Activated naive CD4-positive, alpha-beta T cell (primary cell): ENCODE measurements at places on chromosomes 6 and 20.

DNA sequence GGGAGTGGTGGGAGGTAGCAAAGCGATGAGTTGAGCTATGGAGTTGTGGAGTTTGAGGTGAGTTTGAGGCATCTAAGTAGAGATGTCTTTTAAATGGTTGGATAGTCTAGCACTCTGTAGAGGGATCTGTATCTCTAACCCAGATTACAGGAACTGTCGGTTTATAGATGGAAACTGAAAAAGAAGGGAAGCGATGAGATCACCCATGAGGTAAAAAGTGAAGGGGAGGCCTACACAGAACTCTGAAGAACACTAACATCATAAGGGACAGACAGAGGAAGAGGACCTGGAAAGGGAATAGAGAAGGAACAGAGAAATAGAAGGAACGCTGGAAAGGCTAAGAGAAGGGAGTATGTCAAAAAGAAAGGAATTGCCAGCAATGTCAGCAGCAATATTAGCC, 2.5 kb downstream of the HINT3 start:
- no peak for DNase-seq

DNA sequence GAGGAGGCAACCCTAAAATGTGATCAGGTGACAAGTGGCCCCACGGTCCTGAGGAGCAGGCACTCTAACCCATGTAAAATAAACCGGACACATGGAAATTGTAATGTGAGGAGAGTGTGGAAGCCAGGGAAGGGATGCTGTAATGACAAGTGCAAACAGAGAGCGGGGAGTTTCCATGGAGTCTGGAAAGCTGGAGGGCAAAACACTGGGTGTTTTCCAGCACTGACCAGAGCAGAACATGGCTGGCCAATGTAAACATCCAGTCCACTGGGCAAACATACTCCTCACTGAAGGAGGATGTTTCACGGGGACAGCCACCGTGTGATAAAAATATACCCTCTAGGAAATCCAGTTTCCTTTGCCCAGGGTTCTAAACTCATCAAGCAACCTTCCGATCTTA, 219.0 kb upstream of the JARID2 start:
- DNase-seq = no peak

DNA sequence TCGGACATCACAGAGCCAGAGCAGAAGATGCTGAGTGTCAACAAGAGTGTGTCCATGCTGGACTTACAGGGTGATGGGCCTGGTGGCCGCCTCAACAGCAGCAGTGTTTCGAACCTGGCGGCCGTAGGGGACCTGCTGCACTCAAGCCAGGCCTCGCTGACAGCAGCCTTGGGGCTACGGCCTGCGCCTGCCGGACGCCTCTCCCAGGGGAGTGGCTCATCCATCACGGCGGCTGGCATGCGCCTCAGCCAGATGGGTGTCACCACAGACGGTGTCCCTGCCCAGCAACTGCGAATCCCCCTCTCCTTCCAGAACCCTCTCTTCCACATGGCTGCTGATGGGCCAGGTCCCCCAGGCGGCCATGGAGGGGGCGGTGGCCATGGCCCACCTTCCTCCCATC, 11.4 kb upstream of the ZBTB9 start:
- no peak for DNase-seq

DNA sequence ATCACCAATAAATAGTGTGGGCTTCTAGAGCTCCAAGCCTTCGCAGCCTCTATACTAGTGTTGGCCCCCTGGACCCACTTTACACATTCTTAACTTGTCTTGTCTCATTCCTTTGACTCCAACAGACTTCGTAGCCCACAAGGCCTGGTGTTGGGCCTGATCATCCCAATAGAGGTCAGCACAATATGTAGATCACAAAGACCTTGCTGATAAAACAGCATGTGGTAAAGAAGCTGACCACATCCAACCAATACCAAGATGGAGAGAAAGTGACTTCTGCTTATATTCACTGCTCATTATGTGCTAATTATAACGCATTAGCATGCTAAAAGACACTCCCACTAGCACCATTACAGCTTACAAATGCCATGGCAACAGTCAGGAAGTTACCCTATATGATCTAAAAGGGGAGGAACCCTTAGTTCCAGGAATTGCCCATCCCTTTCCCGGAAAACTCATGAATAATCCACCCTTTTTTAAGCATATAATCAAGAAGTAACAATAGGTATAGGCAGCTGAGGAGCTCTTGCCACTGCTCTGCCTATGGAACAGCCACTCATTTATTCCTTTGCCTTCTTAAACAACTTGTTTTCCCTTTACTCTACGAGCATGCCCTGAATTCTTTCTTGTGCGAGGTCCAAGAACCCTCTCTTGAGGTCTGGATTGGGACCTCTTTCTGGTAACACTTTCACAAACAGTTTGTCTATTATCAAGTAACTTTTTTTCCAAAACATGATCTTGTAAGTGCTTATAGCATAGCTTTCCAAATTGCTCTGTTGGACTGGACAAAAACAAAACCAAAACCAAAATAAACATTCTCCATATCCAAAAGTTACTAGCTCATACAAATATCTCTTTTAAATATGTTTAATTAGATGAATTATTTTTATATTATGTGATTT, 54.6 kb upstream of the ECHDC1 start:
- no peak for DNase-seq

GRCh38 chr20:14829906-14830305, 492.5 kb upstream of the FLRT3 start:
- DNase-seq = no peak

- DNase-seq = no peak
Measured at GRCh38 chr6:131640100-131640499, 3.0 kb downstream of the ENPP3 start.

DNA sequence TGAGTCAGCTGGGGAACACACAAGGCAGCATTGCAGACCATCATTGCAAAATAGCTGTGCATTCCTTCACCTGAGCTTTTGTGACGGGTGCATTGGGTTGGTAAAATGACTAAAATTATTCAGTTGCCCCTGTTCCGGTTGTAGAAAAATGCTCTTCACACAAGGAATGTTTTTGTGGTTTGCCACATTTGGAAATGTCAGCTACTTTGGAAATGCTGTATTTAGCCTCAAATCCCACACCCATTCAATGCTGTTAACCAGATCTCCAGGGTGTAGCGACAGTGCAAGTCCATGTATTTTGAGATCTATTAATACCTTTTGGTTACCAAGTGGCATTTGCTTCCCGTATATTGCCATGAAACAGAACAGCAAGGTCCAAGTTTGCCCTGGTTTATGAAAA, 201.2 kb downstream of the FOXA2 start:
- no peak for DNase-seq

DNA sequence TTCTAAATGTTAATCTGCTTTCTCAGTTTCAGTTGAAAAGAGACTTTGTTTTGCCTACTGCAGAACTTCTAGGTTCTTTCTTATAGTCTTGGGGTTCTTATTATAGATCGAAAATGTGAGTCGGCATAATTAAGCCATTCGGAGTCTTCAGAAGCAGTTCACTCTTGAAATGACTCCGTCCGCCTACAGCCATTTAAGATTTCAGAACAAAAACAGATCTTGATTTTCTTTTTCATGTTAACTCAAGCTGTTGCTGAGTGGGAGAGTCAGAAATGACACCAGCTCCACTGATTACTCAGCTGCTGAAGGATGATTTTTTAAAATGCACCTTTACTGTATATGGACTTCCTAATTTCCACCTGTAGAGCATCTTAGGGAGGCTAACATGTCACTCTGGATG, 15.9 kb downstream of the PRDM1 start:
- no peak for DNase-seq

GRCh38 chr6:5547556-5547955, 286.2 kb downstream of the FARS2 start:
- no peak for DNase-seq

GRCh38 chr6:78101387-78101786, 448.5 kb downstream of the MEI4 start:
- DNase-seq = no peak

DNA sequence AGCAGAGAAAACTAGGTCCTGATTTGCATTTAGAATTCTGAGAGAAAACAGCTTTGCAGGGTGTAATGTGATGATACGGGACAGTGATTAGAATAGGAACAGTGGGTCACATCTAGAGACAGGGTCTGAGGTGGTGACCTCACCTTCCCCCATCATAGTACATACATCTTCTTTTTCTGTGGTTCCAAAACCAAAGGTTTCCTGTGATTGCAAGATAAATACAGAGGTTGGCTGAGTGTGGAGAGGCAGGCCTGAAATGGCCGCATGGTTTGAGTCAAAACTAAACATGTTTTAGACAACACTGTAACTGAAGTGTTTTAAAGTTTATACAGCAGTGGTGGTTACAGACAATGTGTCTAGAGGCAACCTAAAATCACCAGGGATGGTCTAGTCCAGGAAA, 10.4 kb upstream of the NT5DC1 start:
- DNase-seq = no peak

DNA sequence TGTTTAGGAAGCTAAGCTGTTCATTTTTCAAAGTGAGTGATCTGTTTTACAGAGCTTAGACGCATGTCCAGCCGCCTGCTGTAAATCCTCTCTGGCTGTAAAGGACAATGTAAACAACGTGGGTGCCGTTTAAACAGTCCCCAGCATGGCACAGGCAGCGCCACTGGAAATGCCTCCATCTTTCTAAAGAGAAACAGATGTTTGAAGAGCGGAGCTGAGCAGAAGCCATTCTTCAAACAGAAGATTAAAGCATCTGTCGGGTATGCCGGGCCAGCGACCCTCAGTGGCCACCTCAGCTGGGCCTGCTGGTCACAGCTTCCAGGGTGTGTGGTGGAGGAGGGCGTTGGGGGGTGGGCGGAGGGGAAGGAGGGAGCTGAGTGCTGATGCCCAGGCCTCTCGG, 138.6 kb downstream of the ERMARD start:
- DNase-seq = no peak

DNA sequence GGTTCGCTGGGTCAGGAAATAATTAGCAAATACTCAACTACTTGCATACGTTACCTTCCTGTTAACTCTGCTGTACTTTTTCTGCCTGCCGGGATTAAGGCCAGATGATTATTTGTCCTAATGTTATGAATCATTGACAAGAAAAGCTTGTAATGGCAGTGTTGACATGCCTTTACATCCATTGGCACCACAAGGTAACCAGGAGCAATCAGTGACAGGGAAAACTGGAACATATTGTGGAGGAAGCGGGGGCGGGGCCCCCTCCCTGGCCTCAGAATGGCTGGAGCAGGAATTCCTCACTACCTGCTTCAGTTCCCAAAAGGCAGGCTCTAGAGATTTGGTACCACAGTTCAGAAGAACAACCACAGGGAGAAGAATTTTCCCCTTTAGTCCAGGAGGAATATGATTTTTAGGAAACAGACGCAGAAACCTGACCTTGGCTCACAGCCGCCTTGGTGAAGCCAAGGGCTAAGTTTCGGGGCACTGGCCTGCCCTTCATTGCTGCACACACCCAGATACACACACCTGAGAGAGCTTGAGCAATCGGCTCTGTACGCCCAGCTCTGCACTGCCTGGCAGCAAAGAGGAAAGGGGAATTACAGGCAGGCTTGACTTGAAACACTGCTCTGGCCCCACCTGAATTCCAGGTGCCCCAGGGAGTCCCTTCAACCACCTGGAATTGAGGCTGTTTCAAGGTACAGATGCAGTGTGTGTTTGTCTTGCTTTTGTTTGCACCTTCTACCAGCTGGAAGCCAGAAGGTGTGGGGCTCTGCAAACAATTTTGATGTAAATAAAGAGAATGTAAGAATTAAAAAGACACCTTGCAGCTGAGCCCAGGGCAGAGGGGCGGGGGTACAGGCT, 89.8 kb downstream of the MYB start:
- DNase-seq = no peak

DNA sequence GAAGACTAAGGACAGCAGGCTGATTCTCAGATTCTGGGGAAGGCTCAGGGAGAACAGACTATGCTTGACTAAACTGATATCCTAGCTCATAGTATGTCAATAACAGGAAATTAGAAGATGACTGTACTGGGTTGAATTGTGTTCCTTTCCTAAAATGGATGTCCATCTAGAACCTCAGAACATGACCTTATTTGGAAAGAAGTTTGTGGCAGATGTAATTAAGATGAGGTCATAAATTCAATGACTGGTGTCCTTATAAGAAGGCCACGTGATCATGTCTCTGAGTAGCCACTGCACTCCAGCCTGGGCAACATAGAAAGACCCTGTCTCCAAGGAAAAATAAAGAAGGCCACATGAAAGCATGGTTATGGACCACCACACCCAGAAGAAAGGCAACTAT, 113.9 kb upstream of the STMND1 start:
- no peak for DNase-seq

DNA sequence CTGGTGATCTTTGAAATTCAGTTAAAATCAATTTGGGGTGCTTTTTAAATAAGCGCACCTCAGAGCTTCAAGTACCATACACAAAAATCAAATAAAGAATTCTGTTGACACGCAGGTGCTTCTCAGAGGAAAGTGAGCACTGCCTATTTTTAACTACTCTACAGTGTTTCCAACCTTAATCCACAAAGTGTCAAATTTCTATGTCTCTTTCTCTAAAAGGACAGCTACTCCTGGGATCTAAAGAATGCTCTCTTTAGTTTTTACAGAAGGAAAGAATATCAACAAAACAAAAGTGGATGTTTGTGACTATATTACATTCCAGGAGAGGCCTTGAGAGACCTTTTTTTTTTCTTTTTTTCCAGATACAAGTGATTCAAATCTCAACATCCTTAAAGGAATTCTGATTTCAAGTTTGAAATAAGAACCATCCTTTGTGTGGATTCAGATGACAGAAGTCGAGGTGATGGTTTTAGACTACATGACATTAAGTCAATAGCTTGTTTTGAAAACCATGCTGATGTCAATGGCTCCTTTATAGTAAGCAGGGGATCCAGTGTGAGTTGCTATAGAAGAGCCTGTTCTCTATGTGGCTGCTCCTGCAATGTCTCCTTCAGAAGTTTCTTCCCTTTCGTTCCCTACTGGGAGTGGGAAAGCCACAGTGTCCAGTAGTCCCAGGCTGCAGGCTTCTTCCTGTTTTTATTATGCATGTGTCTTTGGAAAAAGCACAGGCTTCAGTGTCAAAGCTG, 67.2 kb upstream of the DEFB112 start:
- no peak for DNase-seq

- DNase-seq = no peak
Measured at GRCh38 chr20:35020108-35020928, 64.7 kb downstream of the MYH7B start.

DNA sequence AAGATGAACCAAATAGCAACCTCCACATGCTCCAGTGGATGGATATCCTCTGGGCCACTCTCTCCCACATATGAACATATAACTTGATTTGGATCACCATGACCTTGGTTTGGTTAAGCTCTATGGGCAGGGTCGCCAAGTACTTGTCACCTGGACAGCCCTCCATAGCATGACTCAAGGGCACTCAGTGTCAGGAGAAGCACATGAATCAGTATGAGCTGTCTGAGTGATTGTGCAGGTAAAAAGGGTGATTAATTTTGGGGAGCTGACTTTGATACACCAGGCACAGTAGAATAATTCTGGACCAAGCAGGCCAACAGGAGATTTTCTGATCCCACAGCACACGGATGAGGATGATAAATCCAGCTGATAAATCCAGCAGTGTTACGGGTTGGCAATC, 74.4 kb downstream of the OPRM1 start:
- DNase-seq = no peak

GRCh38 chr6:88761237-88762031, 202.0 kb downstream of the RNGTT start:
- no peak for DNase-seq
